ENCODE measurements at places on chromosomes 1 and 21.
A peak's percentile ranks its signal among the peaks of the same experiment; 100 is the strongest.

GRCh38 chr1:1236945-1237873 is 5.2 kb downstream of the B3GALT6 start:
- no peak for DNase-seq

DNA sequence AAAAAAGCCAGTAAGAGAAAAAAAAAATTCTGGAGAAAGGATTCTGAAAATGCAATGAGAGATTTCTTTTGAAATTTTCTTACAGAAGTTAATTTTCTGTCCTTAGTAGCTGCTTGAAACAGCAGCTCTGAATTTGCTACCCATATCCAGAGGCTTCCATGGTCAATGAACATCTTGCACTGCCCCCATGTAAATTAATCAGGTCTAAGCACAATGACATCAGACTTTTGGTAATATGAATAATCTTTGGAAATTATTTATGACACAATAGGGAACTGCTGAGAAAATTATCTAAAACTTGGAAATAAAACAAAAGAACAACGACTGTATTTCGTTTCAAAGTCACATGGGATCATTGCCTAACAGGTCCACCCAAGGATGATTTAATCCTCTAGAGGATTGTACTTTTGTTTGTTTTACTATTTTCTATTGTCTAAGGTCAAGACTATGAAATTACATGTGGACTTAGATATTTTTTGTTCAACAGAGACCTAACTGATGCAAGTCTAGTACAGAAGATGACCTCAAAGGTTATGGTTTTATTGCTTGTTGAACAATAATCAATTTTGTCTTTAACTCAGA is 312.1 kb downstream of the BACH1 start:
- no peak for DNase-seq

- DNase-seq, result no peak
Observed at GRCh38 chr1:203346060-203346768, 4.7 kb downstream of the FMOD start.

- DNase-seq, result peak; percentile 57
Observed at GRCh38 chr1:242011894-242012660, 13.2 kb upstream of the MAP1LC3C start.
